Stimulated activated CD4-positive, alpha-beta T cell treated with anti-CD3 and anti-CD28 coated beads, Interleukin-1b, Interleukin-23, amount 100 ng/mL, for 1 hour (primary cell): ENCODE measurements at places on chromosomes 11 and 22.

GRCh38 chr11:87438416-87438815, 400.7 kb downstream of the TMEM135 start:
- DNase-seq = no peak

- DNase-seq = no peak
Observed at GRCh38 chr11:61345954-61346843, 13.2 kb downstream of the TKFC start.

- DNase-seq = no peak
Observed at GRCh38 chr11:35111161-35112055, 27.6 kb upstream of the CD44 start.

GRCh38 chr11:82636615-82637014, 97.0 kb downstream of the FAM181B start:
- no peak for DNase-seq

GRCh38 chr11:110711448-110711775, 825 bp downstream of the ARHGAP20 start:
- DNase-seq = no peak

- no peak for DNase-seq
Observed at GRCh38 chr11:45733176-45733575, 67.8 kb upstream of the CHST1 start.

DNA sequence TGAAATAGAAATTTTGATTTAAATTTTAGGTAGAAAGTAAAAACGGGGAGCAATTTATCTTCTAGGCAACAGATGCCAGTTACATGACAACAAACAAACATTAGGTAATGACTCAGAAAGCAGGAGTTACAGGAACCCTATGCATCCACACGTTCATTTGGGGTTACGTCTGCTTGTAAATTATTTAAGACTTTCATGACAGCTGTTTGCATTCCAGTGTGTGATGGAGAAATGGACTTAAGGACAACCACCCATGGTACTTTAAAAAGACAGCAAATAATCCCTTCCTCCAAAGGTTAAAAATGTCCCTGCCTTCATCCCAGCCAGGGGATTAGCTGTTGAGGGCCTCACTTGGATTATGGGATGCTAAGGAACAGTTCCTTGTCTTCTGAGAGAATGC, 11.8 kb downstream of the E2F8 start:
- DNase-seq = no peak

- DNase-seq = no peak
Observed at GRCh38 chr11:79406376-79406775, 34.5 kb downstream of the TENM4 start.

DNA sequence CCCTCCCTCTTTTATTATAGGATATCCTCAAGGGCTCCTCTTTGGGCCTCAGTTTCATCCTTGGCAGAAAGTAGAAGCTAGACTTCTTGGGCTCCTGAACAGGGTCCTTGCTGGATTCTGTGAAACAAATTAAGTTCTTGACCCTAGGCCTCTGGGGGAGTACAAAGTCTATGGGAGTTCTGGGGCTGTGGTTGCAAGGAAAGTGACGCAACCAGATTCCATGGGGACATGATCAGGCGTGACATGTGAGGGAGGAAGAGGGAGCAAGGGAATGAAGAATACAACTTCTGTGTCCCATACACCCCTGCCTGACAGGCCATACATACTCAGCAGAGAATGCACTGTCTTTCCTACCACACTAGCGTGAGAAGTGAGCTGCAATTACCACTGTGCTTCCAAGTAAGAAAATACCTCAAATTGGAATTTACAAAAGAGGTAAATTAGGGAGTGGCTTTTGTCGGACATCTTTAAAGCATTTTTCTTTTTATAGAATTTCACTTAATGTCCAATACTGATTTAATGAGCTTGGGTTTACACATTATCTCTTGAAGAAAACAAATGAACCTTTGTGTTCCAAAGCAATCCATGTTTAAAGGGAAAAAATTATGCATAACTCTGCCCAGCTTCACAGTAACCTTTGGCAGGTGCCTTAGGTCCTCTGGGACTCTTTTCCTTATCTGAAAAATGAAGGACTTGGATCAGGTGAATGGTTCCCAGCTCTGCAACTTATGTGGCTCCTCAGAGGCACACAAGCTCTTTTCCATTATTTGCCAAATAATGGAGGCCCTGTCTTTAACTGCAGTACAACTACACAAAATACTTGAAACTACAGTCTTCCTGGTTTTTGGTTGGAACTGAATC, 38.9 kb downstream of the LIMK2 start:
- DNase-seq = no peak

DNA sequence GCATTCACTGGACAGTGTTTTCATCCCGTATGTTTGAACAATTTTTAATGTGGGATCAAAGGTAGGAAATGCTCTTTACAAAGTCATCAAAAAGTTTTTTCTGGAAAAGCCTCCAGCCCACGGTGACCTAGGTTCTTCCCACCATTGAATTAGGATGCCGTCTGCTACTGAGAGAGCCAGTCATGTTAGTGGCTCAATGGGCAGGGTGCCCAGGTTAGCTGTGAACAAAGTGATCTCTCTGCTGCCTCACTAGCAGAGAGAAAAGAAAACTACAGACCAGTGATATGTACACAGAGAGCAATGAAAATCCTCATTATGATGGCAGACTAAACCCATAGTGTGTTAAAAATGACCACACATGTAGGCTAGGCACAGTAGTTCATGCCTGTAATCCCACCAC, 32.4 kb downstream of the KCNQ1 start:
- no peak for DNase-seq

GRCh38 chr11:73159297-73159696, 17.2 kb upstream of the FCHSD2 start:
- DNase-seq = no peak

- DNase-seq = no peak
Observed at GRCh38 chr11:73426219-73426850, 50.1 kb downstream of the RELT start.

DNA sequence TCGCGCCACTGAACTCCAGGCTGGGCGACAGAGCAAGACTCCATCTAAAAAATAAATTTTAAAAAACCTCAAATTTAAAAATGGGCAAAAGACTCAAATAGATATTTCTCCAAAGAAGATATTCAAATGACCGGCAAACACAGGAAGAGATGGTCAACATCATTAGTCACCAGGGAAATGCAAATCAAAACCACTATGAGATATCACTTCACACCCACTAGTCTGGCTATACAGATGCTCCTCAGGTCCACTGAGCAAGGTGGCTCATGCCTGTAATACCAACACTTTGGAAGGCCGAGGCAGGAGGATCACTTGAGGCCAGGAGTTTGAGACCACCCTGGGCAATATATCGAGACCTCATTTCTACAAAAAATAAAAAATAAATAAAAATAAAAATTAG, 43.3 kb upstream of the SLC35C1 start:
- no peak for DNase-seq

- no peak for DNase-seq
Observed at GRCh38 chr11:86579406-86579731, 93.0 kb downstream of the ME3 start.

DNA sequence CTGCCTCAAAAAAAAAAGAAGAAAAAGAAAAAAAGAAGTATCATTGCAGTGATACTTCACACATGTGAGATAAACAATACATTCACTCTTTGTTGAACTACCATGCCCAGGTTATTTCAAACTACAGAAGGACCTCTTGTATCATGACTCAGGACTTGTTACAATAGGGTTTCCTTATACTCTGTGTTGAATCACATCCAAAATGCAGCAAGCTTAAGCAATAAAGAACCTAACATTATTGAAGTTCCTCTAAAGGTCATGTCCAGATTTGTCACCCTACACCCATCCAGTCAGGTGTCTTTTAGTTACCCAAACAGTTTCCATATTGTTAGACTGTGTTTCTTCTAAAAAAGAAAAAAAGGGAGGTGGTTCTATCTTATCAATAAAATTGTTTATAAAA, 26.9 kb upstream of the ALKBH3 start:
- no peak for DNase-seq

GRCh38 chr11:12171921-12172320, 61.5 kb downstream of the MICAL2 start:
- DNase-seq = no peak

DNA sequence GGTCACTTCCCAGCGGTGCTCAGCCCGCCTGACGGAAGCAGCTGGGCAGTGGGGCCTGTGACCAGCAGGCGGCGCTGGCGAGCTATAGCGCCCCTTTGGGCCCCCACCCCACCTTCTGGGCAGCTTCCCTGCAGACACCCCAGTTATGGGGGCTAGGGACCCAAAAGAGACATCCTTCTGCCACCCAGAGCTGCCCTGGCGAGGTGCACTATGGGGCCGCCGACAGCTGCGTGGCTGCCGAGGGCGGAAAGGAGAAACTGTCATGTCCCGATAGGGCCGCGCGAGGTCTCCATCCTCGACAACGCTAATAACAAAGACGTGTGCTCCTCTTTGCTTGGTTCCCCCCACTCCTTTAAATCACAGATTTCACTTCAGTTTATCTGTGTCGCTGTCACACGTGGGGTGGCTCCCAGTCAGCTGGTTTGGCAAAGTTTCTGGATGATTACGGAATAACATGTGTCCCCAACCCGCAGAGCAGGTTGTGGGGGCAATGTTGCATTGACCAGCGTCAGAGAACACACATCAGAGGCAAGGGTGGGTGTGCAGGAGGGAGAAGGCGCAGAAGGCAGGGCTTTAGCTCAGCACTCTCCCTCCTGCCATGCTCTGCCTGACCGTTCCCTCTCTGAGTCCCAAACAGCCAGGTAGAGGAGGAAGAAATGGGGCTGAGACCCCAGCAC, 673 bp upstream of the MYO7A start:
- peak; percentile 38 for DNase-seq

- DNase-seq = no peak
Observed at GRCh38 chr22:26892166-26893041, 235.0 kb downstream of the MIAT start.

DNA sequence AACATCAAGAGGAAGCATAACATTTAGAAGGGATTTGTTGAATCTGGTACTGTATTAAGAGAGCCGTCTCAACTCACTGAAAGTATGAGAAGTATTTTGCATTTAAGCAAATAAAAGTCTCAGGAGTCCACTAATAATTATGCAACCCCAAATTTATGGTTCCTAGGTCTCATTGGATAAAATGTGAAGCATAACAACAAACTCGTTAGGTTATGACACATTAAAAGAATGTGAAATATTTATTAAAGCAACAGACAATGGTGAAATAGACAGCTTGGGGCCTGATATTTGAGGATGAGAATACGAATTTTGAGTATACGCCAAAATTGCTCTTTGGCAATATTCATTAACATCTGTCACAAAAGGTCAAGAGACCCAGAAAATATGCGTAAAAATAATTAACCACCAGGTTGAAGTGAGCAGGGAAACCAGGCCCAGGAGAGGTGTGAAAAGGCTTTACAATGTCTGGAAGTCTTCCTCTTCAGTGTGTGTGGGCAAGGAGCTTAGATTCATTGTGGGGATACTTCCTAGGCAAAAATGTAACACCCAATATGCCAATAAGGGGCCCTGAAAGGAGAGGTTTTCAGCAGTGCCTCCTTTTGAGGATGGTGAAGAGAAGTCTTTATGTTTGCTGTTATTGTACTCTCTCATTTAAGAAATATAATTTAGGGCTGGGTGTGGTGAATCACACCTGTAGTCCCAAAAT, 89.2 kb downstream of the FDX1 start:
- no peak for DNase-seq

GRCh38 chr11:125062931-125063428, at the start of gene SLC37A2:
Gene SLC37A2 (plus strand): TSS chr11:125063305. CDS start chr11:125063368, 63 bp downstream.
- no peak for DNase-seq

DNA sequence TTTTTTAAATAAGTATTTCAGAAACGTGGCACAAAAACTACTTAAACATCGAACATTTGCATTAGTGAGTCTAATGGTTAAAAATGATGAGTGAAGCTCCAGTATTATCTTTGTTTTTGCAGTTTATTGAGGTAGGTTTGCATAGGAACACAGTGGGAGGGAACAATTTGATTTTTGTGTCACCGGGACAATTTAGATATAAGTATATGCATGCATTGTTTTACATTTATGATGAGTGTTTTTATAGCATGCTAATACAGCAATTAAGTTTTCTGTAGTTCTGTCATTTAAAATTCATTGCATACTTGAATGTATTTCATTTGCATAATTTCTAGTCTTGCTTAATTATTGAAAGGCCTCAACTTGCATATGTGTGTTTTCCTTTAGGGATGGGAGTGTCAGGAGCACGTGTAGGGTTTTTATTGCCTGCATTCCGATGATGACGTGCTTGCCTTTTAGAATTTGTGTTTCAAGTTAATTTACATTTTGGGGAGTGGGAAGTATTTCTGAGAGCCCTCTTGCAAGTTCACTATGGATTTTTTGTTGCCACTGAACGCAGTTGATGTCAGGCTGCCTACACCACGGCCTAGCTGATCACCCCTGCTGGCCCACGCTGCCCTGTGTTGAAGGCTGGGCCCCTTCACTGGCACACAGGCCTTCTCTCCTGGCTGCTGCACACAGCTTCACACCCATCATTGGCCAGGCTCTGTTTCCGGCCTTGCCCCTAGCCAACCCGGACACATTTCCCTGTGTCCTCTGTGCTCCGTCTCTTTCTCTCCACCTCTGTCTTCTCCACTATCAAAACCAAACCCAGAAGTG, 120.9 kb downstream of the TBC1D22A start:
- no peak for DNase-seq

GRCh38 chr11:12043959-12044791, 35.7 kb upstream of the DKK3 start:
- no peak for DNase-seq

- DNase-seq = no peak
Observed at GRCh38 chr11:74162681-74163467, 7.9 kb downstream of the C2CD3 start.

DNA sequence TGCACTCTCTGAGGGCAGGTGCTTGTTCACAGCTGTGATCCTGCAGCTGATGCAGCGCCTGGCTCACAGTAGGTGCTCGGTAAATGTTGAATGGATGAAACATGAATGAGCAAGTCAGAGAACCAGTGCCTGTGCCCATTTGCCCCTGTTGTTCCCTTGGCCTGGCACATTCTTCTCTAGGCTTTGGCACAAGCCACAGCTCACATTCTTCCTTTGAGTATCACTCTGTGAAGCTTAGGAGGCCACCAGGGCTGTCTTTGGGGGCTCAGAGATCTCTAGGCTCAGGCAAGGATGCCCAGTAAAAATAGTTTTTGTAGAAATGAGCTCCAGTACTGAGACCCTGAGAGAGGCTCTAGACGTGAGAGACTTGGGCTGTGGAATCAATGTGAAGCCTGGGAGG, 144.6 kb upstream of the NAV2 start:
- DNase-seq = no peak

GRCh38 chr11:120338107-120338933, 2.1 kb downstream of the ARHGEF12 start:
- DNase-seq = no peak

DNA sequence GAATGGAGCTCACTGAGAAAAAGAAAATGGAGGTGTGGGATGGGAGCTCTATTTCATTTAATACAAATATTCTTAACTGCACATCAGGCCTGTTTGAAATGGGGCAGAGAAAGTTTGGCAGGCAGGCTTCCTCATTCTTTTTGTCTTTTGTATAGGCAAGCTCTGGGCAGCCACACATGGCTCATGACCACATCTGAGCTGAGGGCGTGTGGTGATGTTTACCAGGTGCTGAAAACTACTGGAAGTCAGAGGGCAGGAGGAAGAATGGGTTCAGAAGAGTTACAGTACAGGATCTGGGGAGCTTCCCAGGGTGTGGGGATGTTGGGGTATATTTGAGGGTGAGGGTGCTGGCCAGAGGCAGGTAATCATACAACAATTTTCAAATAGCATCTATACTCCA, 66.3 kb upstream of the NAV2 start:
- DNase-seq = no peak
